ENCODE measurements at places on chromosomes 1 and 21. TPM values are rescaled to one million over a fixed set of nuclear protein-coding genes. Genes with fewer than 3 reads are reported as not detected.

CRNN gene
- total RNA-seq: not detected

CFHR3 gene
- 0.94 TPM for total RNA-seq

NFIA gene
- 143 TPM for total RNA-seq

FRRS1 gene
- 6.4 TPM for total RNA-seq

MRPL20 gene
- total RNA-seq: 75.6 TPM

SPAG17 gene
- 0.89 TPM for total RNA-seq

SPRR2B gene
- not detected for total RNA-seq

FAM78B gene
- 2.8 TPM for total RNA-seq

ACADM gene
- 45.7 TPM for total RNA-seq

NENF gene
- 65.8 TPM for total RNA-seq

CD1C gene
- 1.1 TPM for total RNA-seq

RBBP5 gene
- 18.1 TPM for total RNA-seq

ATPAF1 gene
- total RNA-seq: 24.0 TPM

CACNA1S gene
- total RNA-seq: not detected

C1QTNF12 gene
- total RNA-seq: 3.5 TPM

AIRE gene
- 0.13 TPM for total RNA-seq

TACSTD2 gene
- total RNA-seq: 5.0 TPM

SLC1A7 gene
- 0.89 TPM for total RNA-seq

BATF3 gene
- total RNA-seq: 6.5 TPM

ATAD3A gene
- 19.4 TPM for total RNA-seq

CRYAA gene
- total RNA-seq: not detected

TMEM69 gene
- total RNA-seq: 14.0 TPM

TLR5 gene
- 16.4 TPM for total RNA-seq

KPNA6 gene
- 58.9 TPM for total RNA-seq

FLG gene
- 0.04 TPM for total RNA-seq

SH2D5 gene
- not detected for total RNA-seq

Data from sciatic nerve (tissue), 2 donors.